CD4-positive, alpha-beta T cell treated with Interleukin-2 at 100 ng/mL for 4 hours (primary cell): ENCODE measurements at places on chromosomes 12 and 14.

DNA sequence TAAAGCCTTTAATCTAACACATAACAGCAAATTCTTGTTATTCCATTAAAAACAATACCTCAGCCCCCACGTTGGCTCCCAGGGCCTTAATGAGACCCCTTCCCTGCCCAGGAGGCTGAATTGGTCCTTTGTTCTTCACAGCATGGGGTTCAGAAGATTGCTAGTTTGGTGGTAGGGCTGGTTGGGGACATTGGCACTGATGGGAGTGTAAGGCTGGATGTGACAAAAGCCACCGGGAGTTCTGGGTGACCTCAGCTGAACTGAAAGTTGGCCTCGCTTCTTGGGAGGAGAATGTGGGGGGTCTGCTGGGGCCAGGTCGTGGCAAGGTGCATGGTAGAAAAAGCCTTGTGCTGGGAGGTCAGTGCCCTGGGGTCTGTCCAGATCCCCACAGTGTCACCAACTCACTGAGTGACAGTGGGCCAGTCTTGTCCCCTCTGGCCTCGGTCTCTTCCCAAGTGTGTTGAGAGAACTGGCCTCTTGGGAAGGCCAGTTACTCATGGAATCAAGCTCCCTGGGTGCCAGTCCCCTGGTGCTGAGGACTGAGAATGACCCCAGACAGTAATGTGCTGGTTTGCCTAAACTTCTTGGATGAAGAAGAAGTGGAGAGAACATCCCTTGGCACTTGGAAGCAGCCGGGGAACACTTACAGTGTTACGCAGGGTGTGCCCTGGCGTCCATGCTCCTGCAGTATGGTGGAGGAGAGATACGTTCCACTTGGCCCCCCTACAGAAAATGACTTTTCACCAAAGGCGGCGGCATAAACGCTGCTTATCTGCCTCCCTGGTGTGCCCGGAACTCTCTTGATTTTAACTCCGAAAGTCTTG, 283.7 kb upstream of the RTL1 start:
- no peak for DNase-seq

- DNase-seq, result no peak
Observed at GRCh38 chr14:23804817-23805216, 148.8 kb upstream of the DHRS4 start.

- DNase-seq, result peak; percentile 83
Observed at GRCh38 chr12:9039397-9039977, 50.1 kb downstream of the KLRG1 start.

DNA sequence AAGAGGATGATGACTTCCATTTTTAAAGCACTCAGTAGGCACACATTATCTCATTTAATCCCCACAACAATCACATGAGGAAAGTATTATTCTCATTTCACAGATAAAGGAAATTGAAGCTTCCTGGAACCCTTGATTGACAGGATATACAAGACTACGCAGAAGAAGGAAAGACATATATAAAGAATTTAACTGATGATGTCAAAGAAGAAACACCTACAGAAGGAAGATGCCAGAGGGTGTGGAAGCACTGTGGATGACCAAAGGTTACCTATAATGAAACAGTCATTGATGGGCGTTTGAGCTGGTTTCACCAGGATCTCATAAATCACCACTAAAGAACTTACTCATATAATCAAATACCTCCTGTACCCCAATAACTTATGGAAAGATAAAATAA, 197.4 kb downstream of the SLC25A21 start:
- DNase-seq, result no peak

- DNase-seq, result no peak
Observed at GRCh38 chr12:52132754-52133161, 53.3 kb downstream of the SMIM41 start.

- no peak for DNase-seq
Observed at GRCh38 chr12:130803702-130804101, 35.3 kb downstream of the STX2 start.

DNA sequence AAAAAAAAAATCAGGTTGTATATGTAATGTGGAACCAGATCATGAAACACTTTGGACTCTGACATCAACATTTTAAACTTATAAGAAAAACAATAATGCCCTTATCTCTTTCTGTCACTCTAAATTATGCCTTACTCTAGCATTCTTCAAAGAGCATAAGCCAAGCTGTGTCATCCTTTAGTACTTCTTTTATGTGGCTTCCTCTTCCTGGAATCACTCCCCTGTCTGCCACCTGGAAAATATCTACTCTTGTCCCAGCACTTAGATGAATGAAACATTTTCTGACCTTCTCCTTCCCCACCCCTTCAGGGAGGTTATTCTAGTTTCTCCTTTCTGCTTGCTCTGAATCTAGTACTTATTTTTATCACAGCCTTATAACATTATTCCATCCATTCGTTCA, 101.2 kb downstream of the CNTN1 start:
- no peak for DNase-seq

GRCh38 chr14:21107283-21107800, 6.5 kb downstream of the TMEM253 start:
- no peak for DNase-seq

- DNase-seq, result no peak
Observed at GRCh38 chr12:113445544-113446171, 23.5 kb downstream of the SDSL start.

DNA sequence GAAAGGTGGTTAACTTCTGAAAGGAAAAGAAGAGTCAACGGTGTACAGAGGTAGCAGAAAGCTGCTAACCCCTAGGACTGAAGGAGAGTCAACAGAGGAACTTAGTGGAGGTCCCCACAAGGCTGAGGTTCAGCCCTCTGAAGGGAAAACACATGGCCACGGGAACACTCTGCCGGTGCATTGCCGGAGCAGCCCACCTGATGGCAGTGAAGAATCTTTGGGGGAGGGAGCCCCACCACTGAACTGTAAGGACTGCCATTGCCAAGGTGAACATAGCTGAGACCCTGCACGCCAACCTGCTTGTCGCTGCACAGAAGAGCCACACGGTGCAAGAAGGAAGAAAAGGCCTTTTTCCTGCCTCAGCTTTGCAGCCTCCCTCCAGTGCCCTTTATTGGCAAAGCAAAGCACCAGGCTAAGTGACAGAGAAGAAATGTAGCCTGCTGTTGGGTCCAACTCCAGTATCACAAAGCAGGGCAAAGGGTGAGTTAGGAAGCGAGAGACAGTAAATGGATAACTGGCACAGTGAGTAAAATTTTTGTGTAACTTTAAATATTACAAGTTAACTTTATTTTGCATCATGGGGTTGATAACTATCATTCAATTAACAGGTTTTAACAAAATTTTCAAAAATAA, 76.9 kb downstream of the LIN52 start:
- DNase-seq, result no peak

GRCh38 chr12:46891306-46891705, 65.5 kb upstream of the SLC38A4 start:
- DNase-seq, result no peak
